NAMALWA (cell line): ENCODE measurements at places on chromosomes 2 and 18.

DNA sequence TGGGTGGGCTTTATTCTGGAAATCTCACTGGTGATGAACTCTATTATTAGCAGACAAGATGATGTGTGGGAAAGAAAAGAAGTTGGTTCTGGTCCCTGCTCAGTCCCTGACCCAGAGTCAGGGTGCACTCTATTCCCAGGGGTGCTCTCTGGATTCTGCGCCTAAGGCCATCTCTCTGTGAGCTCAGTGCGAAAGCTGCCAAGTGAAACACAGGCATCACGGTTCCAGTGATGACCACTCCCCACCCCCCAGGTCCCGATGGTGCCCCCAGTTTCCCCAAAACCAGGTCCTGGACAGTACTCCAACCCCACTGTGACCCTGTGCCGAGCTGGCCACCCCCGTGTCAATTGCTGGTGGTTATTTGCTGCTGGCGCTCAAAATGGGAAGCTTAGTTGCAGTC lies 30.1 kb downstream of the RHOB start:
- DNase-seq, result no peak

DNA sequence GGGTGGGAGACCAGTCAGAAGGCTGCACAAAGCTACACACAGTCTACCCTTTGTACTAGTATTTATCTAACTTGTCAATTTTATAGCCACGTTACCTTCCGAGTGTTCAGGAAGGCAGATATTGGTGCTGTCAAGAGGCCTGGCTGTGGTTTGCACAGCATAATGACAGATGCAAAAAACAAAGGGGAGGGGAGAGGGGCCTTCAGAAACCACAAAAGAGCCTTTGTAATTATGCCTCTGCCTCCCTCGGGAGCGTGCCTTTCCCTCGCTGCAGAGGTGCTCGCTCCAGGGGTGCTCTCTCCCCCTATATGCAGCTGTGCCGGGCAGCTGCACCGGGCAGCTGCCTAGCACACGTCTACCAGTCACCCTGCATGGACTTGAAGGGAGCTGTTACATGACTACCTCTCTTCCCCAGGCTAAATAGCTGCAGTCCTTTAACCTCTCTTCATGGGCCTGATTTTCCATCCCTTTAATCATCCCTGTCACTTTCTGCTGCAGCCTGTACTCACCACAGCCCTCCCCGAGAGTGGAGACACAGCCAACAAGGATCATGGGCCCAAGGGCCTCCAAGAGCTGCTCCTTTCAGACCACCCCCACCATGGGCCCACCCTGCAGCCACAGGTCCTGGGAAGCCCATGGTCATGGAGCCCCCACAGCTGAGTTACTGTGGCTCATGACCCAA lies 168.4 kb upstream of the PKDCC start:
- peak; percentile 6 for DNase-seq

DNA sequence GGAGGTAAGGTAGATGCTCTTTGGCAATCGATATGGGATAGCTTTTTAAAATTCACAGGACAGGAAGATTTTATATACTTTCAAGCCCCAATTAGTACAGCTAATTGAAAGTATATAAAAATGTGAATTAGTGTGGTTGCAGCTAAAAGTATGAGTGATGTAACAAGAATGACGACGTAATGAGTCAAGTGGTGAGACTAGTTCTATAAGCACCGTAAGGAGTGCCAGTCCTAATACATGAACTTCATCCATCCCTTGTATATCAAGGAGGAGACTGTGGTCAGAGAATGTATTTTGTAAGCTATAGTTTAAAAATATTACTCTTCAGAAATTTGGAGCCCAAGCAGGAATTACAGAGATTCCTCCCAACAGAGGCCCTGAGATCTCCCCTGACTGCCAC lies 25.8 kb downstream of the DNAJC27 start:
- no peak for DNase-seq

- DNase-seq, result no peak
These were observed 86.1 kb upstream of the UPP2 start for GRCh38 chr2:158015428-158016076.

DNA sequence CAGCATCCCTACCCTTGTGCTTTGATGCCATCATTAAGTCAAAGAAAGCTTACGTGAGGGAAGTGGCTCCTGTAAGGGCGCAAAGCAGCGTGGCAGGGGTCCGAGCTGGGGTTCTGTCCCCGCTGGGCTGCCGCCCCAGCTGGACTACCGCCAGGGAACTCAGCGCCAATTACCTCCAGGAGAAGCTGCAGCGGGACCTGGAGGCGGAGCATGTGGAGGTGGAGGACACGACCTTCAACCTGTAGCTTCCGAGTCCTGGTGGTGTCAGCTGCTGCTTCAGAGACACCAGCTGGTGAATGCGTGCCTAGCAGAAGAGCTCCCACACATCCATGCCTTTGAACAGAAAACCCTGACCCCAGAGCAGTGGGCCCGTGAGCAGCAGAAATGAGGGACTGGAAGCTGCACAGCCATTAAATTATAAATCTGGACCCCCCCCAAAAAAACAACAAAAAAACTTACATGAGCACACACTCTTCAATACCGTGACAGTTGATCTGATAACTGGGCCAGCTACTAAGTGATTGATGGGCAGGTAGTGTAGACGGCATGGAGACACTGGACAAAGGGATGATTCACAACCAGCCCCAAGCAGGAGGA lies 20.1 kb upstream of the YES1 start:
- no peak for DNase-seq

GRCh38 chr2:164761737-164762460 lies 79.7 kb downstream of the COBLL1 start:
- no peak for DNase-seq

GRCh38 chr2:177778472-177778871 lies 294.1 kb downstream of the PDE11A start:
- DNase-seq, result no peak

- DNase-seq, result peak; percentile 46
These were observed 21.7 kb downstream of the COX7A2L start for GRCh38 chr2:42339191-42339912.

- no peak for DNase-seq
These were observed 297.6 kb downstream of the TMX3 start for GRCh38 chr18:68417166-68417799.

DNA sequence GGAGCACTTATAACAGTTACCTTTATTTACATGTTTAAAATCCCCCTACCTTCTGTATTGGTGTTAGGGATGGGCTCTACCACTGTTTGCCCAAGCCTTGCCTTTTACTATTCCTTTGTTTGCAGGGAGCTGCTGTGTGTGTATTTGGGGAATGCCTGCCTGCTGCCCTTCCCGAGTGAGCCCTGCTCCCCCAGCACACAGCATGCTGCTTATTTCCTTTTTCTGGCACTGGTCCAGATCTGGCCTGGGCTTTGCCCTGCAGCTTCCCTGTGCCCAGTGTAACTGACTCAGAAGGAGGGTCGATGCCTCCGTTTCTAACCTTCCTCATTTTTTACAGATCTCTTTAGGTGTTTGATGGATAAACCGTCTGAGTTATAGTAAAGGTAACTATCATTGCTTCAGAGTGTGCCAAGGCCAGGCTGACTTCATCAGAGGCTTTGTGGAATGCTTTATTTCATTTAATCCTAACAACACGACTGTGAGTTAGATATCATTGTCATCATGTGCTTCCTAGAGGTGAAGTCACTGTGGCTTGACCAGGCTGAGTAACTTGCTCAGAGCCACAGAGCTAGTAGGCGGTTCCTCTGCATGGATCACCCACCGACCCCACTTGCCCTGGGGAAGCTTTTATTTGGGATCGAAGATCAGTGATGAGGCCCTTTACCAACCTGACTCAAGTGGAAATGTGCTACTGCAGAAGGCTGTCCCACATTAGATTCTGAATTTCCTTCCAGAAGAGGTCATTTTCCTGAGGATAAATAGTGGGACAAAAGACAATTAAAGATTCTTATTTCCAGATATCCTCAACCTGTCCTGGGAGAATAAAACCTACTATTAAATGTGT lies 238.8 kb downstream of the ZNF407 start:
- DNase-seq, result no peak

DNA sequence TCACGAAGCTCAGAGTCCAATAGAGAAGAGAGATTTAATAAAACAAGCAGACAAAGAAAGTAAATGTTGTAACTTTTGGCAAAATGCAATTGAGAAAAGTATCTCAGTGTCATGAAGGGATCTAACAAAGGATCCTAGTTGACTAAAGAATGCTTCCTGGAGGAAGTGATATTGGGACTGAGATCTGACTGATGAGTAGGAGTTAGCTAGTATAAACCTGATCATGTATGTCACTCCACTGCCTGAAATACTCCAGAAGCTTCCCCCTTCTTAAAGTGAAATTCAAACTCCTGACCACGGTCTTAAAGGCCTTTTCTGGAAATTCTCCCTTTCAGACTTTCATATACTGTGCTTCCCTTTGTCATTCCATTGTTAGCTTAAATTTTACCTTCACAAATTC lies 1102.4 kb upstream of the ZEB2 start:
- no peak for DNase-seq

- no peak for DNase-seq
These were observed 16.7 kb downstream of the ANKRD12 start for GRCh38 chr18:9153256-9153655.

GRCh38 chr2:7430869-7431641 lies 513.8 kb downstream of the RNF144A start:
- peak; percentile 57 for DNase-seq

GRCh38 chr2:122804494-122804893 lies 1049.0 kb downstream of the TSN start:
- DNase-seq, result no peak

DNA sequence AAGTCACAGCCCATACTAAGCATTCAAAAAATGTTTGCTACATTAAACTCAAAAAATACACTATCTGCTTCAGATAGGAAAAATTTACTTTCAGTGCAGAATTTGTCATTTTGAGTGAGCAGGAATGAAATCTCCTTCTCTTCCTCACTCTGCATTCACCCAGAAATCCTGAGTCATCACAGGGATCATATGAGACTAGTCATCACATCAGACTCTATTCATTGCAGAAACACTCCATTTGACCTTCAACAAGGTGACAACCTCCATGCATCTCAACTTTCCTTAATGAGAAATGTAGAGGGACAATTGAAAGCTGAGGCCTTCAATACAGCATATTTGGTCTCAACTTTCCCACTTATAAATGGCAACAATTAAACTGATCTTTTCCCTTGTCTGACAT lies 130.4 kb upstream of the CYP26B1 start:
- no peak for DNase-seq

GRCh38 chr18:2172881-2173280 lies 398.4 kb downstream of the METTL4 start:
- no peak for DNase-seq

DNA sequence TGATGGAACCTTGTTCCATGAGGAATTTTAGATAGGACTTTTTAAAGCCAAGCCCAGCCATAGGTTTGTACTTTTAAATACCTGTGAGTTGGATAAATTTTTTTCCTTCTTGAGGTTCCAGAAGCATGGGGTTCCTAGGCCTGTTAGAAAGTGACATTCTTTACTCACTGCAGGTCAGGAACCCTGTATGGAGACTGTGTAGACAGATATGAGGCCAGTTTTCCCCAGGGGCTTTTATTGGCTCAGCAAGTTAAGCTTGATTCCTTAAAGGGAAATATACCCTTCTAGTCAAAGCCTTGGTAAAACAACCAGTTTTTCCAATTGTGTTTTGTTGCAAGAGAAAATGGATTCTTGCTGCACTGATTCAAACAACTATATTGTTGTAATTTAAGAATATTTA lies 38.4 kb upstream of the GMCL1 start:
- peak; percentile 23 for DNase-seq

DNA sequence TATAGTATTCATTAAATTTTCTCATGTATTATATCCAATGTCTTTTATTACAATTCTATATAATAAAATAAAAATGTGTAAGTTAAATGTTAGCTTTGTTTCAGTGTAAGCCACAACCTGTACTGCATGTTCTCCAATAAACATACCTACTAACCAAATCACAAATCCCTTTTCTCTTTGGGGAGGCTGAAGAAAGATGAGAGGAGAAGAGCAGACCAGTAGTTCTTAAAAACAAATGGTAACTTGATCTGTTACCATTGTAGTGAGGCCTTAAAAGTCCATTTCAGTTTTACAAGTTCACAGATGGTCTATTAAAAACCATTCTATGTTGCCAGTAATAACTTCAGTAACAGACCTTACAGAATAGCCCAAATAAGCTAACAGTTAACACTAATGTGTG lies 100.5 kb downstream of the SOS1 start:
- DNase-seq, result no peak

DNA sequence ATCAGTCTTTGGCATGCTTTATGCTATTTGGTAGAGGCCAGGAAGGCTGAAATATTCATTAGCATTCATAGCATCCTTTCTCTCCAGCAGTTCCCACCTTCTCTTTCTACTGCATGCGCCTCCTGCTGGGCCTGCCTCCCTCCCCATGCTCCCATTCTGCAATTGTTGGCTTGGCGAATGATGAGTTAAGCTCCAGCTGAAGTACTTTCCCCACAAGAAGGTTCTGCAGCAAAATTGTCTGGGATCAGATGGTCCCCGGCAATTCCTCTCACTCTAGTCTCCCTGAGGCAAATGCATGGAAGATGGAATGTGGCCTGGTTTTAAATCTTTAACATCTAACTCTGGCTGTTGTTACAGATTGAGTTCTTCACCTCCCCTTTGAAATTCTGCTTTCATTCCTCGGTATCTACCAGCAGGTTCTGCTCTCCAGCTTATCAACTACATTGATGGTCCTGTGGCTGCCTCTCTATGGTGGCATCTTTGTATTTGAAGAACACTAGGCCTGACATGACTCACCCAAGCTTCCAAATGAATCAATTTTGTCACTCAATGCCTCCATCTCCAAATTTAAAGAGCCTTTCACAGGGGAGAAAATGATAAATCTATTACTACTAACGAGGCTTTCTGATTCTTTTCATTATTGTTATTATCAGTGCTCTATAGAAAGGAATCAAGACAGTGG lies 55.9 kb downstream of the KCTD18 start:
- DNase-seq, result no peak

DNA sequence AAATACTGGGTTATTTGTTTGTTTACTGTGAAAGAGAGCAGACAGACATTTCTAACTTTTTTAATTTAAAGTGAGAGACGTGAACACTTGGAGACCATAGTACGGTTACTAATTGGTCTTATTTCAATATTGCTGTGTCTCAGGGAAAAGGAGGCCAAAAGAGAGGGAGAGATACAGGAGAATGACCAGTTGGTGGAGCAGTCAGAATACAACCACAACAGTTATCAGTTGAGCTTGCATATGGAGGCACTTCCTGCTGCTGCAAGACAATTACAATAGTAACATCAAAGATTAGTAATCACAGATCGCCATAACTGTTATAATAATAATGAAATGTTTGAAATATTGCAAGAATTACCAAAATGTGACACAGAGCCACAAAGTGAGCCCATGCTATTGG lies 58.2 kb downstream of the TWSG1 start:
- no peak for DNase-seq

GRCh38 chr2:169910109-169910799 lies 83.0 kb downstream of the UBR3 start:
- no peak for DNase-seq

DNA sequence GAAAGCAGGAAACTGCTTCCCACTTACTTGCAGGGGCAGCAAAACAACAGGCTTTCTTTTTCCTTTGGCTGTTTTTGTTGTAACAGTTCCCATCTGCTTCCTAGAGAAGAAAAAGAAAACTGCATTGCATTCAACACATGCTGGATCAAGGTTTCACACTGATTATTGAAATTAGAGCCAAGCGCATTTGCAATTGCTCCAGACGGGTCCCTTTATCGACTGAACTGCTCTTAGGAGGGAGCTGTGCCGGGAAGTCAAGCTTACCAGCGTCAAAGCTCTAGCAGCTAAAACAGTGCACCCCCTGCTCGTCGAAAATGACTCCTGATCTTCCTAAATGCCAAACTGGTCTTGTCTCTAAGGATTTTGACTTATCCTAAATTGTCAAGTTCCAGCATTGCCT lies 164.0 kb upstream of the SESTD1 start:
- no peak for DNase-seq
